ENCODE measurements at places on chromosomes 2 and 18.
A peak's percentile ranks its signal among the peaks of the same experiment; 100 is the strongest.

- H3K36me3 ChIP-seq: no peaks in the 10 kb centered on the region
- H3K27ac ChIP-seq: no peak overlapping the region
- no peak overlapping the region for H3K4me3 ChIP-seq
- no peaks in the 10 kb centered on the region for H3K4me1 ChIP-seq
- no peak for DNase-seq
- H3K27me3 ChIP-seq: peaks cover 29% of the 10 kb centered on the region
Observed at GRCh38 chr2:229725716-229726574, 11.6 kb upstream of the DNER start.

DNA sequence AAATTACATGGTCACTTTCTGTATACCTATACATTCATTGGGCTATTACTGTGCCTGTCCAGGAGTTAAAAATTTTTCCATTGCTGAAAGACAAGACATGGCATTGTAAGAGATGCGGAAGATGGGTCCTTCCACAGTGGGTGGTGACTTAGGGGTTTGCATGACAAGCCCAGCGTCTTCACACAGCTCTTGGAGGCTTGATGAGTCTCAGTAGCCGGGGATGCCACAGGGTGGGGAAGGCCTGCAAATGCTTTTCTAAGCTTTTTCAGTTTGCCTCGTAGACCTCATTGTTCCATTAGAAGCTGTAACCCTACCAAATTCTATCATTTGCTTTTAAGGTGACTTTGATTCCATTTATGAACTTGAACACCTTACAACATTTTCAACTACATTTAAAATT lies 18.1 kb upstream of the MAPRE3 start:
- H3K4me1 ChIP-seq: no peaks in the 10 kb centered on the region
- no peak overlapping the region for H3K27ac ChIP-seq
- H3K36me3 ChIP-seq: no peaks in the 10 kb centered on the region
- no peak overlapping the region for H3K4me3 ChIP-seq
- no peak for DNase-seq

DNA sequence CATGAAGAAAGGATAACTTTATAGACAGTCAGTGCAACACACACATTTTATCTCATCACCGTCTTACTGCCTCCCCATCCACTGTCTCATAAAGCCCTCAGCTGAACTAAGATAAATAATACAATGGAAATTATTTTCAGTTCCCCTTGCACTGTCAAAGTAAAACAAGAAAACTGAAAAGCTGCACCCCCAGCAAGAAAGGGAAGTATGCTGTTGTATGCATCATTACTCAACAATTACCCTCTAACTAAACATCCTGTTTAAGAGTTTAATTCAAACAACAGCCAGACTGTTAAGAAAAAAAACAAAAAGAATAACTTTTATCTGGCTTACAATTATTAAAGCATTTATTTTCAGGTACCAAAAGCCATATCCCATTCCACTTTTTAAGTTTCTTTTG lies 25.0 kb downstream of the MPPE1 start:
- H3K4me1 ChIP-seq: peaks cover 2% of the 10 kb centered on the region
- DNase-seq: no peak

GRCh38 chr2:55010149-55010591 lies 40.1 kb downstream of the RTN4 start:
- peak overlapping the region; percentile 89 for H3K4me3 ChIP-seq
- peak overlapping the region; percentile 73 for H3K27ac ChIP-seq
- H3K4me1 ChIP-seq: peaks cover 61% of the 10 kb centered on the region
- no peaks in the 10 kb centered on the region for H3K27me3 ChIP-seq
- no peaks in the 10 kb centered on the region for H3K36me3 ChIP-seq
- no peak for DNase-seq

- H3K36me3 ChIP-seq: no peaks in the 10 kb centered on the region
- H3K27me3 ChIP-seq: no peaks in the 10 kb centered on the region
- no peak overlapping the region for H3K27ac ChIP-seq
Observed at GRCh38 chr2:20211860-20212458, 13.0 kb downstream of the SDC1 start.

GRCh38 chr2:70831861-70832260 lies 3.8 kb downstream of the CD207 start:
- no peaks in the 10 kb centered on the region for H3K36me3 ChIP-seq
- peaks cover 3% of the 10 kb centered on the region for H3K27me3 ChIP-seq
- peak overlapping the region; percentile 85 for H3K27ac ChIP-seq
- DNase-seq: no peak

DNA sequence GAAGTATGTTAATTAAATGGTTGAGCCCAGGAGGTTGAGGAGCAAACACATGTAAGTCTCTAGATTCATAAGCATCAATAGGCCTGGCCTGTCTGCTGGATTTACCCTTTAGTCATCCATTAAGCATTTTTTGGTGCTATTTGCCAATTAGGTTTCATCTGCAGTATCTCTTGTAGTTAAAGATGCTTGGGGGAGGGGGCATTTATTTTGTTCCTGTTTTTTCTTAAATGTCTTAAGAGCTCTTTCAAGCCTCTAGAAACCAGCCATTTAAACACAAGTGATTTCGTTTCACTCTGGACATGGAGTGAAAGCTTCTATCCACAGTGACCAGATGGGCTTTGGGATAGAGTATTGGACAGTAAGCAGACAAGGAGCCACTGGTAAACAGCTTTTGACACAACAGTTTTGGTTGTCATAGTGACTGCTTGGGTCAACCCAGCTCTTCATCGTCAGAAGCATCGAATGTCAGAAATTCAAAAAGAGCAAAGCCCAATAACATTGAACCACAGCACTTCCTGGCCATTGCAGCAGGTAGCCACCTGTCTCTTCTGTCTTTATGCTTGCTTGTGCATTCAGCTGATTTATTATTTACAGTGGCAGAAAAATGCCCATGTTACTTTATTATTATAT lies 4.9 kb downstream of the QPCT start:
- peaks cover 4% of the 10 kb centered on the region for H3K4me1 ChIP-seq
- H3K27me3 ChIP-seq: peaks cover 12% of the 10 kb centered on the region
- H3K4me3 ChIP-seq: no peak overlapping the region
- H3K27ac ChIP-seq: no peak overlapping the region

DNA sequence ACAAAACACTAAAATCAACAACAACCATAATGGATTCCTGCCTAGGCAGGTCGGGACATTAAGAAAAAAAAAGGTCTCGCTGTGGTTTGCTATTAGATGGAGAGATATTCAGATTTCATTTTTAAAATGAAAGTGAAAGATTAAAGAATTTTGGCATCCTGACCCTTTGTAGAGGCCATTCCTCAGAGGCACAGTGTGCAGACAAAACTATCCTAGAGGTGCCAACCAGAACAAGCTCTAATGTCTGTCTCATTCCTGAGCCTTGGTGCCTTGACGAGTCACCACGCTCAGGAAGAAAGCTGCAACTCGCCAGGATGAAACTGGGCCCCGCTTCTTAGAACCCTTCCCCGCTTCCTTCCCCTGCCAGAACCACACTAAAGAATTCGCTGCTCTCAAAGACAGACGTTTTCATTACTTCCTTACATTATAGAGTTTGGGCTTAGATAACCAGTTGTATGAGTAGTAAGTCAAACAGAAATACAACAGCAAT lies 156.0 kb downstream of the TGIF1 start:
- H3K36me3 ChIP-seq: no peaks in the 10 kb centered on the region
- no peaks in the 10 kb centered on the region for H3K27me3 ChIP-seq
- no peak overlapping the region for H3K4me3 ChIP-seq
- H3K27ac ChIP-seq: no peak overlapping the region
- no peak for DNase-seq
- peaks cover 9% of the 10 kb centered on the region for H3K4me1 ChIP-seq

DNA sequence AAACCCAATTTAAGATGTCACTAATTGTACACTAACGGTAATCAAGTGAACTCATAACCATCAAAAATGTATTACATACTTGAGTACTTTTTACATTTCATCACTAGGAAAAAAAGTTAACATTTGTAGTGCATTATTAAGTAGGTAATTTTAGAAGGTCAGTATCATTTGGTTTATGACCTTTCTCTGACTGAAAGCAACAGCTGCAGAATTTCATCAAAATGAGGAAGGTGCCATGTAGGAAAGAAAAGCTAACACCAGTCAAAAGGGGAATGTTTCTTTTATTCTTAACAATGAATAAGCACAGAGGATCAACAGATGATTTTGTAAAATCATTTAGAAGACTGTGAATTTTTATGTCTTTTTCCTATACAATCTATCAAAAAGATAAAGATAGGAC lies 79.0 kb downstream of the PIGN start:
- H3K27me3 ChIP-seq: no peaks in the 10 kb centered on the region
- H3K36me3 ChIP-seq: no peaks in the 10 kb centered on the region
- H3K4me1 ChIP-seq: no peaks in the 10 kb centered on the region
- H3K27ac ChIP-seq: no peak overlapping the region
- H3K4me3 ChIP-seq: no peak overlapping the region

GRCh38 chr2:221074238-221074637 lies 497.9 kb downstream of the EPHA4 start:
- no peaks in the 10 kb centered on the region for H3K36me3 ChIP-seq
- peaks cover 13% of the 10 kb centered on the region for H3K27me3 ChIP-seq
- no peak for DNase-seq
- H3K4me1 ChIP-seq: no peaks in the 10 kb centered on the region
- H3K4me3 ChIP-seq: no peak overlapping the region
- no peak overlapping the region for H3K27ac ChIP-seq

DNA sequence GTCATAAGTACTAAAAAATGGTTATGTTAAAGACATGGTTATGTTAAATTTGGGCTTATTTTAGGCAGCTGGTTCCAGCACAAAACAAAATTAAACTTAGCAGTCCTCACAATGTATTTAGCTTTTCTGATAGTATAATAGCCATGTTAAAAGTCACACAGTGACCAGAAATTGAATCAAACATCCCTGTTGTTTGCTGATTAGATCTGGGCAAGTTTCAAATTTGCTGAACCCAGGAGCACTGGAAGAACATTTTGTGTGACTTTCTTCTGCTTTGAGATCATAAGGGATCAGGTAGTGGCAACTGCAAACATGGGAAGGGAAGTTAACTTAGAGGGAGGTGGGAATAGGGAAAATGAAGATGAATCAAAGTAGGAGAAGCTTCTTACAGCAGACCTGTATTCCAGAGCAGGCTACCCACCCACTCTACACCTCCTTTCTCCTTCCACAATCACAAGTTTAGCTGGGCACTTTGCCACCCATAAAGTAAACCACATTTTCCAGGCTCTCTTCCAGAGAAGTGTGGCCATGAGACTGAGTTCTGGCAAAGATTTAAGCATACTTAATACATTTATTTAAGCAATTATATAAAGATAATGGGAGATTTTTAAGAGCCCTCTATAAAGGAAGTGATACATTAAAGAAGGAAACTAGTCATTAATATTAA lies 616.1 kb upstream of the LRATD1 start:
- H3K27me3 ChIP-seq: no peaks in the 10 kb centered on the region
- no peaks in the 10 kb centered on the region for H3K4me1 ChIP-seq
- no peak overlapping the region for H3K4me3 ChIP-seq
- no peaks in the 10 kb centered on the region for H3K36me3 ChIP-seq
- H3K27ac ChIP-seq: no peak overlapping the region

DNA sequence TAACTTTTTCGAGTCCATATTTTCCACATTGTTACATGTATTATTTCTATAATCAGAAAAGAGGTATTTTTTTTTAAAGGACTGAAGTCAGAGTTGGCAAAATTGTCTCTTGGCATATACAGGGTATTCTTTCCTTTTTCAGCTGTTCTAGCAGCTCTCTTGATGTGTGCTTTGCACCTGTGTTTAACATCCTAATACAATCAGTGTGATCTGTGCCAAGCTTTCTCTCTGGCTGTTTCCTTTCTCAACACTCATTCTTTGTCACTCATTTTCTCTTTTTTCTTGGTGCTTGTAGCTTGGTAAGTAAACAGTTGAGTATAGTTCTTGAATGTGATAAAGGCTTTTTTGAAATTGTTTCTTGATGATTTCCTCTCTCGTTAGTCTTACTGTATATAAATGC lies 9.2 kb downstream of the RNMT start:
- no peaks in the 10 kb centered on the region for H3K27me3 ChIP-seq
- no peak overlapping the region for H3K27ac ChIP-seq
